ENCODE measurements at places on chromosomes 1 and 21.
A peak's percentile ranks its signal among the peaks of the same experiment; 100 is the strongest.

DNA sequence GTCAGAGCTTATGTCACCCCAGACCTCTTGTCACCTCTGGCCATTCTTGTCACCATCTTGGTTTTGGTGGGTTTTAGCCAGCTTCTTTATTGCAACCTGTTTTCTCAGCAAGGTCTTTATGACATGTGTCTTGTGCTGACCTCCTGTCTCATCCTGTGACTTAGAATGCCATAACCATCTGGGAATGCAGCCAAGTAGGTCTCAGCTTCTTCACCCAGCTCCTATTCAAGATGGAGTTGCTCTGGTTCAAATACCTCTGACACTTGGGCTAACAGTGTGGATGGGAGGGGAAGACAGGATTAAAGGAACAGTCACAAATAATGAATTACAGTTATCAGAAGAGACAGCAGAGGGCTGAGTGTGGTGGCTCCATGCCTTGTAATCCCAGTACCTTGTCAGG is 30.5 kb upstream of the PIK3CD start:
- no peak for DNase-seq

- DNase-seq: no peak
These were observed 7.6 kb downstream of the ARHGEF10L start for GRCh38 chr1:17546946-17547670.

DNA sequence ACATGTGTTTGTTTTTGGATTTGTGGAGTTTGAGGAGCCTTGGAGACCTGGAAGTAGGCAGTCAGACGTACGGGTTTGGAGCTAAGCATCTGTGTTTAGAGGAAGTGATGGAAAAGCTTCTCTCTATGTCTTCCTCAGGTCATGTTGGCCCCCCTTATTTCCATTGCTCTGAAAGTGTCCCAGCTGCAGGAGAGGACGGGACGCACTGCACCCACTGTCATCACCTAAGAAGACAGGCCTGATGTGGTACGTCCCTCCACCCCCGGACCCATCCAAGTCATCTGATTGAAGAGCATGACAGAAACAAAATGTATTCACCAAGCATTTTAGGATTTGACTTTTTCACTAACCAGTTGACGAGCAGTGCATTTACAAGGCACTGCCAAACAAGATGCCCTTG is 66.2 kb downstream of the PGM1 start:
- DNase-seq: no peak

GRCh38 chr1:83717785-83718184 is 281.1 kb downstream of the TTLL7 start:
- DNase-seq: no peak

- DNase-seq: no peak
These were observed 212.0 kb upstream of the NFIA start for GRCh38 chr1:60870269-60870865.

GRCh38 chr1:156497743-156498431 is 2.7 kb downstream of the MEF2D start:
- DNase-seq: no peak

DNA sequence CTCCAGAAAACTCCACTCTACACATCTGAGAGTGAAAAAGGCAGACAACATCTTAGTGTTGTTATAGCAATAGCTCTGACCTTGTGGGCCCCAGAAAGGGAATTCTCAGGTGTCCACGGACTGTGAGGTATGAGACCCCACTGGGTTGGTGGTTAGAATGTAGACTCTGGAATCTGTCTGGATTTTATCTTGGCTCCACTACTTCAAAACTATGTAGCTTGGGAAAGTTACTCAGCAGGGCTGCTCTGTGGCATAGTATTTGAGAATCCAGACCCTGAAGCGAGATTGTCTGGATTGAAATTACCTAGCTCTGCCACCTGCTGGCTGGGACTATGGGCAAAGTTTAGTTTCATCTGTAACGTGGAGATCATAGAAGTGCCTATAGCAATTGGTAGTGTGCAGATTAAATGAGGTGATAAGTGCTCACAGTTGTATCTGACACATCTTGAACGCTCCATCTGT is 25.8 kb downstream of the PRDM2 start:
- DNase-seq: peak; percentile 48

Measured in activated T-cell treated with anti-CD3 and anti-CD28 coated beads for 1 hour (primary cell).